SK-MEL-5 (cell line): ENCODE measurements at places on chromosomes 6 and 20.

DNA sequence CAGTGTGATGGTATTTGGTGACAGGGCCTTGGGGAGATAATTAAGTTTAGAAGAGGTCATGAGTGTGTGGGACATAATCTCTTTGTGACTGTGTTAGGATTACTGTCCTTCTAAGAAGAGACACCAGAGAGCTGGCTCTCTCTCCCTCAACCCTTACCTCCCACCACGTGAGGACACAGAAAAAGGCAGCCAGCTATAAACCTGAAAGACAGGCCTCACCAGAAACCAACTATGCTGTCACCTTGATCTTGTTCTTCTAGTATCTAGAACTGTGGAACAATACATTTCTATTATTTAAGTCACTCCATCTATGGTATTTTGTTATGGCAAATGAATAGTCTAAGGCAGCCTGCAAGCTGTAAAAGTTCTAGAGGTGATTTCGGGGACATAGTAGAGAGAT, 203.7 kb downstream of the OTOR start:
- DNase-seq = no peak

GRCh38 chr6:35980991-35981645, 43.3 kb downstream of the SLC26A8 start:
- DNase-seq = no peak

- DNase-seq = peak; percentile 80
Measured at GRCh38 chr6:6758915-6759654, 170.6 kb downstream of the LY86 start.

GRCh38 chr6:71127374-71127773, 161.2 kb upstream of the OGFRL1 start:
- DNase-seq = no peak

- no peak for DNase-seq
Measured at GRCh38 chr6:160101277-160102205, 20.1 kb upstream of the SLC22A1 start.

- no peak for DNase-seq
Measured at GRCh38 chr20:61808447-61808846, 257.2 kb downstream of the TAF4 start.

GRCh38 chr6:49038294-49038822, 424.7 kb downstream of the MMUT start:
- DNase-seq = no peak

DNA sequence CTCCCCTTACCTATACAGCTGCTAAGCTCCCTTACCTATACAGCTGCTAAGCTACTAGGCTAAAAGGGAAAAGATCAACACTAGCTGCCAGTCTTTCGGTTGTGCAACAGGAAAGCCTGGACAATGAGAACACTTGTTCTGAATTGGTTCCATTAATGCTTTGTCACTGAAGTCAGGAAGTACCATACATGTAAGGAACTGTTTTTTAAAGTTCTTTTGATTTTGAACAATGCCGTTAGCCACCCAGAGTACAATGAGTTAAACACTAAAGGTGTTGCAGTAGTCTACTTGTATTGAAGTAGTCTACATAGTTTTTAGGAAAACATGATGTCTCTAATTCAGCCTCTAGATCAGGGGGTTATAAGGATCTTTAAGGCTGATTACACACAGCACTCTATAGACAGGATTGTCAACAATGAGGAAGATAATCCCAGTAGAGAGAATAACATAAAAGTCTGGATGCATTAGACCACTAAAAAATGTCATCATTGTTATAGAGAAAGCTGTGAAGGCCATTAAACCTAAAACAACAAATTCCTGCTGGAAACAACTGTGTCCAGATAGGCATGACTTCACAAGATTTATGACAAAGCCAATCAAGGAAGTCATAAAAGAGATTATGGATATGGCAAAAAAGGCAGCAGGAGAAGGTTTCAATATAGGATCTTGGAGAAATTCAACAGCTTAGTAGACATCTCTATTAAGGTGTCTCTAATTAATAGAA, 306.3 kb downstream of the PHF3 start:
- DNase-seq = peak; percentile 47

GRCh38 chr6:79421707-79422484, 115.3 kb downstream of the LCA5 start:
- DNase-seq = peak; percentile 46

DNA sequence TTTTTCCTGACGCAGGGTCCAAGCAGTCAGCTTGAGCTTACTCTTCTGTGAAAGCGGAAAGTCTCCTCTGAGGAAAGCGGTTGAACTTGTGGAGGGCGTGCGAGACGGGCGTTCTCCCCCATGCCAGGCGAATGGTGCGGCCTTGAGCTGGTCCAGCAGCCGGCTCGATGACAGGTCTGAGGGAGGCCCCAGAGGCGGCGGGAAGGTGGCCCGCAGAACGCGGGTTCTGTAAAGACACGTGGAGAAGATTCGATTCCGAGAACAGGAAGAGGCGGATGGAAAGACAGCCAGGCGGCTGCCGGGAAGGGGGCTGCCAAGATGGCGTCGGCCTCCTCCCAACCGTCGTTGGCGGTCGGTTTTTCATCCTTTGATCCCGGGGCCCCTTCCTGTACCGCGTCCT, 75.6 kb upstream of the TXNDC5 start:
- no peak for DNase-seq

GRCh38 chr6:53529324-53530036, 15.4 kb downstream of the GCLC start:
- DNase-seq = no peak

- no peak for DNase-seq
Measured at GRCh38 chr20:40869218-40870147, 159.1 kb upstream of the TOP1 start.

DNA sequence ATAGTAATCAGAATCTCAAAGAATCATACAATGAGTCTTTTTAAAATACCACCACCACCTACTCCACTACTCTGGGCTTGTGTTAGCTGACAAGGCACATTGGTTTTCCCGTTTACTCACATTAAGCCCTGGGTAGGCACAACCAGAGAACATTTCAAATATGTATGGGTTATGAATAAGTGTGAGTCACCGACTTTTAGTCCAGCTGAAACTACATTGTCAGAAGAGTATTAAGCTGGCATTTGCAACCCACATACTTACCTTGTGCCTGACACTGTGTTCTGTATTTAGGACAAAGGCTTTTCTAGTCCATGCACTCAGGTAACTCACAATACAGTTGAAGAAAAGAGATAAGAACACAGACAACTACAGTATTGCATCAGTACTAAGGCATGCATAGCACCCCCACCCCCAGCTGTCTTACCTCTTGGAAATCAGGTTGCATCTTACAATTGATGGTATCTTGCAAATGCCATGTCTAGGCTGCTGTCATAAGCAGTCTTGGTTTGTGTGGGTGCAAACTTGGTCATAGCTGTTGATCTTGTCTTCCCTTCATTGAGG, 40.3 kb upstream of the AHI1 start:
- no peak for DNase-seq

DNA sequence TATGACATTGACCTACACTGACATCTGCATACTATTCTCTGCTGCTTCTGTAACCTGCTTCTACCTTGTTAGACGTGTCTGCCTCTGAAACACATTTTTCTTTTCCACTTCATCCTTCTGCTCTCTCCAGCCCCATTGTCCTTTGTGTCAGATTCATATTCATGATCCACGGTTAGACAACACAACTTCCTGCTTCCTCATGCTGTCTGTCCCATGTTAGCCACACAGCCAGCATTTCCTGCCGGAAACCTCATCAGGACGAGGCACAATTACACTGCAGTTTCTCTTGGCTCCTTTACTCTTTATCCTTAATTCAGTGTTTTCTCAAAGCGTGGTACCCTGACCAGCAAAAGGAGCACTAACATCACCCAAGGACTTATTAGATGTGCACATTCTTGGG, 150.2 kb downstream of the TBC1D7 start:
- DNase-seq = peak; percentile 51

DNA sequence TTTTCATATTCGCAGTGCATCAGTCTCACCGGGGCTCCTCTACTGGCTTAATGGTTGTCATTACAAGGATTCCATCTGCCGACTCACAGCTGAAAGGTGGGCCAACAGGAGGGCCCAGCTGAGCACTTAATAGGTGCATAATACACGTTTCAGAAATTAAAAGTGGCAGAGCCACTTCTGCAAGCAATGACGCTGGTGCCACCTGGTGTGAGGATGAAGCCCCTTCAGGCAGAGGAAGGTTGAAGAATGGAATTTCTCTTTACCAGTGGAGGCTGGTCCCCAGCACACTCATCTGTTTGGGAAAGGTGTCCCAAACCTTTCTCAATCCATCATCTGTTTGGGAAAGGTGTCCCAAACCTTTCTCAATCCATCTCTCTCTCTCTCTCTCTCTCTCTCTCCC, 8.2 kb upstream of the STMND1 start:
- no peak for DNase-seq

DNA sequence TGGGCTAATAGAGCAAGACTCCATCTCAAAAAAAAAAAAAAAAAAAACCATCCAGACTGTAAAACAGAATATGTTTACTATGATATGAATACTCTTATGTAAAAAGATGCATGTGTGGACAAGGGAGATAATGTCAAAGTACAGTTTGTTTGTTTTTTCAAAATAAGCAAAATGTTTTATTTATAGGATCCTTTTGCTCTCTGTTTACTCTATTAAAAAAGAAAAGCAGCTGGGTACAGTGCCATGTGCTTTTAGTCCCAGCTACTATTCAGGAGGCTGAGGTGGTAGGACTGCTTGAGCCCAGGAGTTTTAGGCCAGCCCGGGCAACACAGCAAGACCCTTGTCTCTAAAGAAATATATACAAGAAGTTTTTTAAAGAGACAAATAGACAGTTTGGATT, 38.1 kb downstream of the UQCC1 start:
- no peak for DNase-seq

DNA sequence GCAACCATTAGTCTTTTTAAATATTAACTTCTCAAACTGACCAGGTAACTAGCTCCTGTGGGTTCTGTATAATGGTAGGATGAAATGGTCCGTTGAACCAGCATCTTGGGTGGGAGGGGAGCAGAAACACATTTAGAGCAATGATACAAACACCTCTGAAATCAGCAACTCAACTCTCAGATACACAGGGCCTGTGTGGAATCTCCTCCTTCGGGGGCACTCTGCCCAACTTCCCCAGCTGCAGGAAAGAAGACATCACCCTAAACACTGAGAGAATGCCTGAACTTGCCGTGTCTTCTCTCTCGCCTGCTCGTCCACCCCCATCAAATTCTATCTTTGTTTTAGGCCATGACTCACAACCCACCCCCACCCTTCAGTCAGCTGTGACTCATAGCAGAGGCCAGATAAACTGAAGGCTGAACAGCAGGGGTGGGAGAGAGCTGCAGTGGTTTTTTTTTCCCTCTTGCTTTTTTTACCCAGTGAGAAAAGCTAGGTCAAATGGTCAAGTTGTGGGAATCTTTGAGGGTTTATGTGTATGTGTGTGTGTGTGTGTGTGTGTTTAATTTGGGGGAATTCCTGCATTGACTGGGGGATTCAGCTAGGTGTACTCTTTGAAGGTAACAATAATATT, 593.4 kb upstream of the JAG1 start:
- peak; percentile 85 for DNase-seq

GRCh38 chr6:21522143-21522747, 71.3 kb upstream of the SOX4 start:
- no peak for DNase-seq

GRCh38 chr6:115573861-115574260, 486.8 kb downstream of the FRK start:
- DNase-seq = no peak

DNA sequence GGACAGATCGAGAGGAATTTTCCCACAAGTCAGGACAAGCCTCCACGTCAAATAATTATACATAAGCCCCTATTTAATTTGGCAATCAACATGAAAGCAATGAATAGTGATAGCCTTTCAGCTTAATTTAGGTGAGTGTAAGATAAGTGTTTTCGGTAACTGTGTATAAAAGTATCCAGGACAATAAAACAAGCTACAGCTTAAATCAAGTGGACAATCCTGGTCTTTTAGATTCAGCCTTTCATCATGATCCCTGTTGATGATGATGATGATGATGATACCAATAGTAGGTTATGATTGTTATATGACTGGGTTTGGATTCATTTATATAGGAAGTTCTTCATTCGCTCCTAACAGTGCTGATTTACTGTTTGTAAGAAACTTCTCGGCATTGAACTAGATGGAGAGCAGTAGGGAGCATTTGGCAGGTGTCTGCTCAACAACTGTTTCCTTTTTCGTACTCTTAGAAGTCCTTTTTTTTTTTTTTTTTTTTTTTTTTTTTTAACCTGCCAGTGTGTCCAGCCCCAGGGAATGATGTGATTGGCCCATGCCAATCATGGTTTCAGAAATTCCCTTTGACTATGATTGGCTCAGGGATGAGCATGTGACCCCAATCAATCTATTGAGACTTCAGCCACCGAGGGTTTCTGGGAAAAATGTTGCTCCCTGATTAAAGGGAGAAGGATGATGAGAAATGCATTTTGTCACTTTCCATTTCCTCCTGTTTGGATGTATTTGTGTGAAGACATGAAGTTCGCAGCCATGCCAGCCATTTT, 11.3 kb upstream of the RNF182 start:
- no peak for DNase-seq

DNA sequence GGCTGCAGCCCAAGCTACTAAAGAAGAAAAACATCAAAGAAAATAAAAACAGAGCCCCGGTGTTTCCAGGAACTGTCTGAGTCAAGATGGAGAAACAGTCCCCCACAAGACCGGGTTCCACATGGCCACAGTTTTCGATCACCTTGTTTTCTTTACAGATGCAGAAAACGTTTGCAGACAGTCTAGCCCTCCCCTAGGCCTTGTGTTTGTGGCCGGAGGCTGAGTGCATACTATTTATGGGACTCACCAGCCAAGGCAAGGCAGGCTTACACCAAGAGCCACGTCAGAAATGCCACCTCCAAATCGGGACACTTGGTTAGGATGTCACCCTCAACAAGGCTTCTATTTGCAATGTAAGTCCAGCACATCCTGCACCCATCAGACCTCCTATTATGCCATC, 97.3 kb downstream of the BMP7 start:
- no peak for DNase-seq

DNA sequence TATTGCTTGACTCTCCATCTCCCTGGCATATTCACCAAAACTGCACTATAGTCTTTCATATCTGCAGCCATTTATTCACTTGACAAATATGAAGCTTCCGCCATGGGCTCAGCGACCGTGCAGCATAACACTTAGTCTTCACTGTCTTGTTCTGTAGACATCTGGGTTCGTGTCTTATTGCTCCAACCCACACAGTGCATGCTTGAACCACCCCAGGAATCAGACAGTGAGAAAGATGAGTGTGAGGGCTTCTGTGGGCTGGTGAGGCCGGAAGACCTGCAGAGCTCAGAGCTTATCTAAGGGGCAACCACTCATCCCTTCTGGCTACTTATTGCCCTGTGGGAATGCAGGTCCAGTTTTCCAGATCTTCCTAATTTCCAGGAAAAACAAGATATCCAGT, 19.9 kb upstream of the FAM50B start:
- no peak for DNase-seq
